NCI-H2081 treated with DMSO at 0.1 percent for 48 hours (cell line): ENCODE measurements at places on chromosomes 2 and 18.

- no peak for DNase-seq
Measured at GRCh38 chr2:100886085-100886484, 66.1 kb downstream of the NPAS2 start.

- no peak for DNase-seq
Measured at GRCh38 chr2:36708041-36708741, 11.7 kb downstream of the VIT start.

DNA sequence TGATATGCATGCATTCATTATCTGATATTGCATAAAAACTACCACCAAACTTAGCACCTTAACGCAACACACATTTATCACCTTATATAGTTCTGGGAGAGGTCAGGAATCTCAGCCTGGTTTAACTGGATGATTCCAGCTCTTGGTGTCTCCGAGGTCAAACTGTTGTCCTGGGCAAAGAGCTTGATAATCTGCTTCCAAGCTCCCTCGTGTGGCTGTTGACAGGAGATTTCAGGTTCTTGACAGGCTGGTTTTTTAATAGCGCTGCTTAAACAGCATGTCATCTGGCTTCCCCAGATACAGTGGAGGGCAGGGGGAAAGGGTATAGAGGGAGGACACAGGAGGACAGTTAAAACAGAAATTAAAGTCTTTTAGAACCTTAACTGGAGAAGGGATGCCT is 785.0 kb downstream of the CNTNAP5 start:
- no peak for DNase-seq

GRCh38 chr2:128736046-128736688 is 417.5 kb upstream of the HS6ST1 start:
- no peak for DNase-seq

- no peak for DNase-seq
Measured at GRCh38 chr2:71603311-71603811, 150.0 kb downstream of the DYSF start.

GRCh38 chr18:77089723-77090285 is 42.8 kb downstream of the MBP start:
- DNase-seq: no peak

- no peak for DNase-seq
Measured at GRCh38 chr2:648476-649424, 28.5 kb downstream of the TMEM18 start.

GRCh38 chr2:121550669-121551068 is 20.0 kb downstream of the RNU4ATAC start:
- DNase-seq: no peak

GRCh38 chr2:205759732-205760131 is 77.4 kb downstream of the NRP2 start:
- no peak for DNase-seq

DNA sequence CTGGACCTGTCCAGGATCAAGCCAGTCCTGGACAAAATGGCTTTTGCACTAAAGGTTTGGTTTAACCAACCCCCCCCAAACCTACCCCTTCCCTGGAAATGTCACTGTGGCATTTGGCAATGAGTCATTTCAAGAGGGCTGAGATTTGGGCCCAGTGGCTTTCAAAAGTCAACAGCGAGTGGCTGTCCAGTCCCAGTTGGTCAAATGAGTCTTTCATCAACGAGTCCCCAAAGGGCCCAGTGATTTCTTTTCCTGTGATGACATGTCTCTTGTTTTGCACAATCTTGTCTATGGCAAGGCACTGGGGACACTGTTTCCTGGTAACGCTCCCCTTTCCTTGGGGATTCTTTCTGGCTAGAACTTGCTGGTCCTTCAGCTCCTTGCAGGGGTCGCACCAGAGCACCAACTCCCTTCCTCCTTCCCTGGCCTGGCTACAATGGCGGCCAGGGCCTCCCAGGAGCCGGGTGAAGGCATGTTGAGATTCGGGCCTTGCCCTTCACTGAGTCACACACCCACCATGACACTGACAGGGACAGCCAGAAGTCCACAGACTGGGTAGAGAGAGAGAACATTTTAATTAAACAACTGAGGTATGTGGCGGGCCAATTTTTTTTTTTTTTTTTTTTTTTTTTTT is 87.2 kb downstream of the SMAD7 start:
- no peak for DNase-seq

DNA sequence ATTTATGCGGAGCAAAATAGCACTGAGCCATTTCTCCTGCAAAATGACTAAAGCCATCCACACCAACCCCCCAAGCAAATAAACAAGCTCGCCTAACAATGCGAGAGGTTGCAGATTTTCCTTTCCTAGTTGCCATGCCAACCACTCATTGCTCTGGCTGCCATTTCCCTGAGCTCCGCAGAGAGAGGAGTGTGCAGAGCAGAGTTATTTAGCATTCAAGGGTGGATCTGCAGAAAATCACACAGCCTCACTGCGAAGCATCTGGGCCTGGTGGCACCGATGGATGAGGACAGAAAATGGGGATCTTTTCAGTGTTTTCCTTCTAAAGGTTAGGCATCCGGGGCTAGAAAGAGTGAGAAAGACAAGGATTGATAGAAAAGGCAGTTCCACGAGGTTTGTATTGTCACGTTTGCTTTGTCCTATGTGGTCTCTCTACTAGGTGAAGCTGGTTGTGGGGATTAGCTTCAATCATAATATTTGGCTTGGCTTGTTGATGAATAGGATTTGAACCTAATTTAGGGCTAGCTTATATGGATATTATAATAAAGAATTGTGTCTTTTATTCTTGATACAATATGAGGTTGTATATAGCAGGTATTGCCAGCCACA is 110.2 kb upstream of the UNC80 start:
- peak; percentile 50 for DNase-seq

DNA sequence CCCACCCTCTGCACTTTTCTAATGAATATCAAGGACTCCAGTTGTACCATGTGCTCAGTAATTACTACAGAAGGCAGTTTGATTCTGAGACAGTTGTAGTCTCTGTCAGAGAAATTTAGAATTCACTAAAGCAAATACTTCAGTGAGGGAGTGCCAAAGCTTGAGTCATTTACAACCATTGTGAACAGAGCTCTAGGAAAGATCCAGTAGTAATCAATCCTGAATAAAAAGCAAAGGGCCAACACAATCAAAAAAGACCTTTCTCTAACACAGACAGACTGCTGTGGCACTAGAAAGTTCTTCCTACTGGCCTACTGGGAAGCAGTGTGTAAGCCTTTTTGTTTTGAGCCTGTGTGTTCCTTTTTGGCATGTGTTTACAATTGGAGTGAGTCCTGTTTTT is 135.6 kb upstream of the UNC80 start:
- DNase-seq: no peak

- no peak for DNase-seq
Measured at GRCh38 chr2:34901739-34902138, 1302.6 kb upstream of the FAM98A start.

GRCh38 chr2:55076721-55077120 is 26.5 kb upstream of the RTN4 start:
- no peak for DNase-seq

DNA sequence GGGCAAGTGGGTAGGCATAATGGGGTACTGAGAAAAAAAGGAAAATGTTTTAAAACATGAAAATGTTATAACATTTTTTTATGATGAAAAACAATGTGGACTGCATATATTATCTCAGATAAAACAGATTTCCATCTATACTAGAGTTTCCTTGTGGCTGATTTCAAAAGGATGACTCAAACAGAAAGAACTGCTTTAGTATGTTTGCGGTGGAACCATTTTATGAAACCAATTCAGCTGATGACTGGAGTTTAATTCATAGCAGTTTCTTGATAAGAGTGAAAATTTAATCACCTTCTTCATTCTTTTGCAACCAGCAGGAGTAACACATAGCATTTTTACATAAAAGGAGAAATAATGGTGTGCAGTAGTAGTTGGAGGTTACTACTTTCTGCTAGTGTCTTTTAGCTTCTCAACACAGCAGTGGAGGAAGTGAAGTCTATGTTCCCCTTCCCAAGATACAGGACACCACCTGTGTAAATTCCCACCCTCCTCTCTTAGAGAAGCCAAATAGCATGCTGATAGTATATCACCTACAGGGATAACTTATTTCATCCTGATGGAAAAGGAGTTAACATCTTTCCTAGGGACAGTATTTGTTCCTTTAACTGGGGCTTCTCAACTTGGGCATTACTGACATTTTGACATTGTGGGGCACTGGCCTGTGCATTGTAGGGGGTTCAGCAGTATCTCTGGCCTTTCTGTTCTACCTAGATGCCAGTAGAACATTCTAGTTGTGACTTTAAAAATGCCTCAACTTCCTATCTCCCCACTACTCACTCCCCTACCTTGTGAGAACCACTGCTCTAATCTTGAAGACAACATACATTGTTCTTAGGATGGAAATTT is 29.9 kb downstream of the PELI1 start:
- no peak for DNase-seq

DNA sequence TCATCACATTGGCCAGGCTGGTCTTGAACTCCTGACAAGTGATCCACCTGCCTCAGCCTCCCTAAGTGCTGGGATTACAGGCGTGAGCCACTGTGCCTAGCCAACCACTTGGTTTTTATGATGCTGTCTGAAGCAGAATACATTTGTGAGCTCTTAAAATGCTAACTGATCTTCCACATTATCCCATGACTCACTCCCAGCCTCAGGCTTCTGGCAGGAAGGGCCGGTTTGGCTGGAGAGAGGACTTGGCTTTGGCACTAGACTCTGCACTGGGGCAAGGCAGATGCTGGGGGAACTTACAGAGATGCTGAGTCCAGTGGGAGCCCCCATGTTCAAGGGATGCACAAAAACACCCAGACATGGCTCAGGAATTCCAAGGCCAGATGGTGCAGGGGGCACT is 40.5 kb upstream of the SH3BP4 start:
- no peak for DNase-seq

DNA sequence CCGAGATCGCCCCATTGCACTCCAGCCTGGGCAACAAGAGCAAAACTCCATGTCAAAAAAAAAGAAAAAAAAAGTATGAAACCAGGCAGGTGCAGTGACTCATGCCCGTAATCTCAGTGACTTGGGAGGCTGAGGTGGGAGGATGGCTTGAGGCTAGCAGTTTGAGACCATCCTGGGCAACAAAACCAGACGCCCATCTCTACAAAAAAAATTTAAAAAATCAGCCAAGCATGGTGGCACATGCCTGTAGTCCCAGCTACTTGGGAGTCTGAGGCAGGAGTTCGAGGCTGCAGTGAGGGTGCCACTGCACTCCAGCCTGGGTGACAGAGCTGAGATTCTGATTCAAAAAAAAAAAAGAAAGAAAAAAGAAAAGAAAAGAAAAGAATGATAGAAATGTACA is 277.8 kb downstream of the MYCN start:
- no peak for DNase-seq

DNA sequence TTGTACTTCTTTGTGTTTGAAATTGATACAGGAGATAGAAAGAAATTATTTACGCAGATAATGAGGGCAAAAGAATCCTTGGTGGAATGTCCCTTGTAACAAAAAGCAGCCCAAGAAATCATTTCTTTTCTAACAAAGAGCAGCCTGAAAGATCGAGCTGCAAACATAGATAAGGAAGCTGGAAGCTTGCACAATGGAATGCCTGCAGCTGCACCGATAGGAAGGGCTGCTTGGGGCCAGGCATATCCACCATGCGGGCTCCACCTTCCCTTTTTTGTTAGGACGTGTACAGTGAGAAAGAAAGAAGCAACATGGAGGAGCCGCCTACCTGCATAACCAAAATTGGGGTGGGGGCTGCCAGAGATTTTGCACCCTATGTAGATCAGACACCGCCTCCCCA is 568.7 kb downstream of the METTL4 start:
- DNase-seq: no peak

GRCh38 chr2:237315170-237315828 is 98.7 kb downstream of the COL6A3 start:
- no peak for DNase-seq

- no peak for DNase-seq
Measured at GRCh38 chr18:9986156-9986930, 72.5 kb downstream of the VAPA start.

- DNase-seq: no peak
Measured at GRCh38 chr2:3725458-3726250, 22.3 kb downstream of the DCDC2C start.

GRCh38 chr2:122081751-122082150 is 326.3 kb downstream of the TSN start:
- DNase-seq: no peak

DNA sequence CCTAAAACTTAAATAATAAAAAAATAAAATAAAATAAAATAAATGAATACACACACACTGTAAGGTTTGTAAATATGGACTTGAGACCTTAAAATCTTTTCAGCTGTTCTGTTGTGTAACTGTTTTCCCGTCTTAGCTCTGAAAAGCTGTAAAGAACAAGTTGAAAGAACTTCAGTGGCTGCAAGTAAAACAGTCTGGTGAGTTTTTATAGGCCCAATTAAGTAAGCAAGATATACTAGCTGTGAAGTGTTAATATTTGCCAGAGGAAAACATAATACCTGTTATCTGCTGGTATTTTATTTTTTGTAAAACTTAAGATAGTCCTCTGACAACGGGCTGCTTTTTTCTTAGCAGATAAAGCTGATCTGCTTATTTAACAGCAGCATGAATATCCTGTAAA is 176.9 kb upstream of the NRP2 start:
- no peak for DNase-seq

- DNase-seq: no peak
Measured at GRCh38 chr2:236972491-236973342, 113.0 kb upstream of the COPS8 start.

DNA sequence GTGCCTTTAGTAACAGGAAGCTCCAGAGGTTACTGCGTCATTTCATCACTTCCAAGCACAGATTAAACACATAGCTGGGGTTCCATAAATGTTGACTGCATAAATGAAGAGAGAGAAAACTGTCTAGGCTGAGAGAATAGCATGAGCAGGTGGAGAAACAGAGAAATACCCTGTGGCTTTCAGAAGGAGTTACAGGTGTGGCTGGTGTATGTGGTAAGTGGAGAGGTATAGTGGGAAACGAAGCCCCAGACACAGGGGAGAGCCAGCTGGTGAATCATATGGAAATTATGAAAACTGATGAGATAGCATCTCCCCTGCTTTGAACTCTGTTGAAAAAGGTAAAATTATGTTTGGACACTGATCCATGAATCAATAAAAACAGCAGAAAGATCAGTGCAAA is 807.4 kb upstream of the POU3F3 start:
- no peak for DNase-seq

DNA sequence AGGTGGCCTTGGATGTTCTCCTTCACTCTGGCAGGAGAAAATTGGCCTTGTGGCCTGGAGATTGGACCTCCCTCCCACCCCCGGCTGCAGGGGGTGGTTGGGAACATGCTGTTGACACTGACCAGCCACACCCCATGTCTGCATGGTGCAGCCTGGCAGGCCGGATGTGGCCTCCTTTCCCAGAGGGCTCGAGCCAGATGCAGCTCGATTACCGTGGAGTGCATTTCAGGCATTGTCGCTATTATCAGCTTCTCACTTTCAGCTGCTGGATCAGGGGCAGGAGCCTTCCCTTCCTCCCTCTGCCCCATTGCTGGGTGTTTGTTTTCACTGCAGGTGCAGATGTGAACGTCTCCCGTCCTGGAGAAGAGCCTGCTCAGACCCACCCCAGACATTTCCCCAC is 211.0 kb upstream of the SIX2 start:
- no peak for DNase-seq

DNA sequence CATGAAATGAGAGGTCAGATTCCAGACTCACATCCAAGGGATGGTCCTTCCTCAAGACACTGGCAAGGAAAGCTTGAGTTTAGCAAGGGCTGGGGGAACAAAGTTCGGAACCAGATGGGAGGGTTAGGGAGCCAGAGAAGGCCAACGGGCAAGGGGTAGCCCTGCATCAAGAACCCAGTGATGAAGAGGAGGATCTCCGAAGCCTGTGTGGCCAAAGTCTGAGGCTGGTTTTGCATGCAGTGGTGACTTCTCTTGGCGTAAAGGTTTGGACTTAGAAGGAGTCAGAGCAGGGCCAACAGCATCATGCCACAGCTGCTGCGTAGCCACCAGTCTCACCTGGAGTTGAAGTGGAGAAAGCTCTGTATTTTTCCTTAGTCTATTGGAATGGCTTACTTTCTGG is 123.5 kb upstream of the ALPP start:
- DNase-seq: no peak
